Adrenal gland (tissue), 19 donors: ENCODE measurements at places on chromosomes 7 and 10. TPM values are rescaled to one million over a fixed set of nuclear protein-coding genes. Genes with fewer than 3 reads are reported as not detected.

Gene NUPR2
- not detected for polyA plus RNA-seq

GRCh38 chr7:135536150-135536549 lies 21.6 kb upstream of the NUP205 start:
- DNase-seq: peak; percentile 41

- no peak for DNase-seq
Measured at GRCh38 chr10:104345515-104345914, 7.2 kb upstream of the ITPRIP start.

Gene TRPV6
- 0.08 TPM for polyA plus RNA-seq
